Fibroblast of skin of right biceps (primary cell): ENCODE measurements at places on chromosomes 5 and 9.

DNA sequence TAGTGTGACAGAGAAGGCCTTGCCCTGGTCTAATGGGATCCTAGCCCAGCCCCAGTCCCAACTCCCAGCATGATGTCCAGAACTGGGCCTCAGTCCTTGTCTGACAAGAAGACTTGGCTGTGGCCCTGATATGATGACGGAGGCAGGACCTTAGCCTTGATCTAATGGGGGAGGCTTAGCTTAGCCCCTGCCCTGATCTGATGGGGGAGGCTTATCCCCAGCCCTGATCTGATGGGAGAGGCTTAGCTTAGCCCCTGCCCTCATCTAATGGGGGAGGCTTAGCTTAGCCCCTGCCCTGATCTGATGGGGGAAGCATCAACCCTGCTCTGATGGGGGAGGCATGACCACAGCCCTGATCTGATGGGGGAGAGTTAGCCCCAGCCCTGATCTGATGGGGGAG is 3.7 kb downstream of the PKN3 start:
- DNase-seq = no peak

DNA sequence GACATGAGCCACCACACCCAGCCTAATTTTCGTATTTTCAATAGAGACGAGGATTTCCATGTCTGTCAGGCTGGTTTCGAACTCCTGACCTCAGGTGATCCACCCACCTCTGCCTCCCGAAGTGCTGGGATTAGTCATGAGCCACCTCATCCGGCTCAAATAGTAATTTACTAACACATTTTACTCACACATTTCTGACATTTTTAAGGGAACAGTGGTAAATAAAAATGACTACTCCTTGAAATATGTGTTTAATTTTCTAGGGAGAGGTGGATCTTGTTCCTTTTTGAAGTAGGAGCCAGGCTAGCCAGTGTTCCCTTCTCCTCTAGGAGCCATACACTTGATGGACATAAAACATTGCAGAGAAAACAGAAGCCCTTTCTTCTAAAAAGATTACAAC is 55.2 kb upstream of the ERBIN start:
- DNase-seq = peak; percentile 88

GRCh38 chr9:37555786-37556185 is 20.4 kb downstream of the FBXO10 start:
- DNase-seq = peak; percentile 52

GRCh38 chr9:122216138-122216797 is 12.5 kb downstream of the LHX6 start:
- no peak for DNase-seq

DNA sequence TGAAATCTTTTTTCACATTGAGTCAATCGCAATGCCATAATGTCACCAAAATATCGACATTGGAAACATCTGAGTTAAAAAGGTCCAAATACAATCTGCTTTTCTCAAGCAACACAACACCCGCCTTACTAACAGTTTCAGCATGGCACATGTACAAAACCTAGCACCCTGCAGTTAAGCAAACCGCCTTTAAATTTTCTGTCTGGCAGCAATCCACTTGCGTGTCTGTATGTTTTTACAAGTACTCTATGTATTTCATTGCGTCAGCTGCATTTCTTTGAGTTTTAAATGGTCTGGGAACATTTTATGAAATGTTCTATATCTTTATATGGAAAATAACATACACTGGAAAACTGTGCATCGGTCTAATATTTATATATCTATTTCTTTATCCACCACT is 134.6 kb downstream of the DENND1A start:
- peak; percentile 43 for DNase-seq

GRCh38 chr5:87405472-87406155 is 7.1 kb downstream of the CCNH start:
- no peak for DNase-seq

- DNase-seq = no peak
These were observed 37.2 kb downstream of the MARVELD2 start for GRCh38 chr5:69451941-69452647.

DNA sequence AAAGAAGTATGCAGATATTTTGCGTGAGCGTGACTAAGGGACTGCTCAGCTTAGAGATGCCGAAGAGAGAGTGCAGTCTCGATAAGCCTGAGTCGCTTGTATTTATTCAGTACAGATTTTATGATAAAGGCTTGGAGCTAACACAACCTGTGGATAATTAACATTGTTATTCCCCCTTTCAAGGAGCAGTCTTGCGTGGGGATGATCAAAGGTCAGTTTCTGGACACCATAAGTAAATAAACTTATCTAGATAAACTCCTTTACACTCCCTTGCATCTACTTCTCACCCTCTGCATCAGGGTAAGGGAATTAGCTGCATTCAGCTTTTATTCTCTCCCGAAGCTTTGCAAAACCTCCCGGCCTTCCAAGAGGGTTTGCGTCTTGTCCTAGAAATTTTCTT is 357.8 kb upstream of the ST8SIA4 start:
- no peak for DNase-seq

DNA sequence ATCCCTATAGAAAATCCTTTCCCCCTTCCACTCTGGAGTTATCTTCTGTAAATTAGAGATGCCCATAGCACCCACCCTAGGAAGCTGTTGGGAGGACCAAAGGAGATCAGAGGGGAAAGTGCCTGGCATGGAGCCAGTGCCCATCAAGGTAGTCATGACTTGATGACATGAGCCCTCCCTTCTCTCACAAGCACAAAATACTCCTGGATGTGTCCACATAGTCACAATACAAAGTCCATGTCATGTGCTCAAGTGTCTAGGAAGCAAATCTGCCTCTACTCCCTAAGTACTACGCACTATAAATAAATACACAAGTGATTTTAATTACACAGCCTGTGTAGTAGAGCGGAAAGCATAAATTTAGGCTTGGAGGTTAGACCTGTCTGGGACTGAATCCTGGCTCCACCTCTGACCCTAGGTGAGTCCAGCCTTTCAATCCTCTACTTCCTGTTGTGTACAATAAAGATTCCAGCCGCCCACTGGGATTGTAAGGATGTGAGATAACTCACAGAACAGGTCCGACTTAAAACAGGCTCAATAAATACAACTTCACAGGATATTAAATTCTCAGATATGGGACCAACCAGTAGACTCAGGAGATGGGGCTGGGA is 30.6 kb downstream of the TTC39B start:
- DNase-seq = no peak

DNA sequence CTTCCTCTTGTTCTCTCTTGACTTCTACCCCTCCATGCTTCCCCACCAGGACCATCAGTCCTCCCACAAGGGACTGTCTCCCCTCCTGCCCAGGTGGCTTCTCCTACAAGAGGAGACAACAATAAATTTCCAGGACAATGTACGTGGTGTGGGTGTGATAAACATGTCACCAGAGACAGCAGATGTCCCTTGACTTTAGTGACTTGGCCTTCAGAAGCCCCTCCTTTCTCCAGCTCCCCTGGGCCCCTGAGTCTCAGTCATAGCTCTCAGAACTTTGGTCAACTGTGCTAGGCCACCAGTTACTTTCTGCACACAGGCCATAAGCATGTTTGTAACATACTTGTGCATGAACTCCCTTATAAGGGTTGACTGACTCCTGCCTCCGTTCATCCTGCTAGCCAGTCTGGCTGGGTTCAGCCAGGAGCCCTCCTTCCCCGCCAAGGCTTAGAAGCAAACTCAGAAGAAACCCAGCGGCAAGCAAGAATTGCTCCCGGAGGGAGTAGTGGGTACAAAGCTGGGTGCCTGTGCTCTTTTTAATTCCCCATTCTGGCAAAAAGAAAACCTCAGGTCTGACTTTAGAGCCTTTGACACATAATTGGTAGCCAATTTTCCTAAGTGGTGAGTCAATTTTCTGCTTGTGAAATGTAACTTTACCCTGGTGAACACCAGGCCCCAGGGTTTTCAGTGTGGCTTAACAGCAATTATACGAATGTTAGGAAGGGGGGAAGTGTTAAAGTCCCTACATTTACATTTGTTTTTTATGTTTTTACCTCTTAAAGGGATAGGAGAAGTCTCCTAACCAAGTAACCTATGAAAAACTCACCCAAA is 49.2 kb downstream of the EBF1 start:
- peak; percentile 87 for DNase-seq

DNA sequence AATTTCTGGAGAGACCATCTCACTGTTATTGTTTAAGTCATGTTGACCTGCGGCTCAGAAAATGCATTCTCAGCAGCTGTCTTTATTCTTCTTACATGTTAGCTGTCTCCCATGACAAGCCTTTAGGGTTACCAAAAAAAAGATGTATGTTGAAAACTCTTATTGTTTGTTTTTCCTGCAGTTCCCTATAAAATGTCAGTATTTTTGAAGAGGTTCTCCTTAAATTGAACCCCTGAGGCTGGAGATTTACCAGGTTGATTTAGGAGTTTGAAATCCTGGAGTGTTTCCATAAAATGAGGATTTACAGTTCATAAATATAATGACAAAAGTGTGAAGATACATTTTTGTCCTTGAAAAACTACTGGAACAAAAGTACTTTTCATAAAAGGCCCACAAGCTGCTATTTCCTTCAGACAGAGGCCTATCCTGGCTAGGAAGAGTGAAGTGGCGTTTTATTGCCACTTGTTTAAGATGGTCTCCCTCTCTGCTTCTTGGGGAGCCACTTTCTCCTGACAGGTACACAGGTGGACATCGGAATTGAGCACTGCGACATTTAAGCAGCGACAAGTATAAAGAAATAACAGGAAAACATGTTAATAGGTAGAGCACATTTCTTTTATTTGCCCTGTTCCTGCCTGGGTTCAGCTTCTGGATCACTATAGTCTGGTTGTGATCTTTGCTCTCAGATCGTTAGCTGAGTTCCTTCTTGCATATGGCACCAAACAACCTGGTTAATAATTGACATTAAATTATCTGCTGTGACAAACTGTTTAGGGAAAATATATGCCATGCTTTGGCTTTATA is 344.8 kb upstream of the RPS23 start:
- DNase-seq = no peak

DNA sequence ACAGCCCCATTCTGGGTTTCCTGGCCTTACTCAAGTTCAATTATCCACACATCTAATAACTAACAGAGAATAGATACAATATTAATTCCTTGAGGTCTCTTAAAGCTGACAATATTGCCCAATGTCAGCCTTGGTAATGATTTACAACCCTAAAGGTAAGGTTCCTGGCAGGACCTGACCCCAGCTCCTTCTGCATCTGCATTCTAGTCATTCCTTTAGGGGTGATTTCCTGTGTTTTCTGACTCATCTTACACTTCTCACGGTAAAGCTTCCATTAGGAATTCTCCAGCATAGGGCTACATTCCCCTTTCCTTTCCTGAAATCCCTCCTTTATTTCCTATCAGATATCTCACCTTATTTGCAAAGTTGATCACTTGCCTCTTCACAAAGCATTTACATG is 9.3 kb downstream of the HAVCR1 start:
- DNase-seq = peak; percentile 17

- DNase-seq = no peak
These were observed 426.8 kb upstream of the POU5F2 start for GRCh38 chr5:94168151-94168550.

GRCh38 chr5:59519338-59519737 is 374.2 kb downstream of the PDE4D start:
- no peak for DNase-seq

DNA sequence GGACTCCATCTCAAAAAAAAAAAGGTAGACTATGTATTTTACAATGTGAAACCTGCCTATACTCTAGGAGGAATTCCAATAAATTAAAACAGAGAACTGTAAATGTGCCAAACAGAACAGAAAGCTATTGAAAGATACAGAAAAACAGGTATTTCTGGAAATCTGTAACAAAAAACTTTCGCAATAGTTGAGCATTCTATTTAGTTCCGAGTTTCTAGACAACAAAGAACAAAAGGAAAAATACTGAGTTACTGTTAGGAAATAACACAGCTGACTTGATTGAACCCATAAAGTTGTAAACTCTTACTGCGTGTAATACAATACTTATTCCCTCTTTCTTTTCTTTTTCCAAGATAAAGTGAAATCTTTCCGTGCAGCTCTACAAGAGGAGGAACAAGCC is 18.6 kb downstream of the DIMT1 start:
- DNase-seq = no peak

- DNase-seq = no peak
These were observed 4.9 kb upstream of the CPLX2 start for GRCh38 chr5:175866377-175866907.

GRCh38 chr5:179281694-179282093 is 63.6 kb downstream of the ADAMTS2 start:
- DNase-seq = no peak

- DNase-seq = peak; percentile 63
These were observed 91.1 kb upstream of the CACNA1B start for GRCh38 chr9:137786511-137786920.

DNA sequence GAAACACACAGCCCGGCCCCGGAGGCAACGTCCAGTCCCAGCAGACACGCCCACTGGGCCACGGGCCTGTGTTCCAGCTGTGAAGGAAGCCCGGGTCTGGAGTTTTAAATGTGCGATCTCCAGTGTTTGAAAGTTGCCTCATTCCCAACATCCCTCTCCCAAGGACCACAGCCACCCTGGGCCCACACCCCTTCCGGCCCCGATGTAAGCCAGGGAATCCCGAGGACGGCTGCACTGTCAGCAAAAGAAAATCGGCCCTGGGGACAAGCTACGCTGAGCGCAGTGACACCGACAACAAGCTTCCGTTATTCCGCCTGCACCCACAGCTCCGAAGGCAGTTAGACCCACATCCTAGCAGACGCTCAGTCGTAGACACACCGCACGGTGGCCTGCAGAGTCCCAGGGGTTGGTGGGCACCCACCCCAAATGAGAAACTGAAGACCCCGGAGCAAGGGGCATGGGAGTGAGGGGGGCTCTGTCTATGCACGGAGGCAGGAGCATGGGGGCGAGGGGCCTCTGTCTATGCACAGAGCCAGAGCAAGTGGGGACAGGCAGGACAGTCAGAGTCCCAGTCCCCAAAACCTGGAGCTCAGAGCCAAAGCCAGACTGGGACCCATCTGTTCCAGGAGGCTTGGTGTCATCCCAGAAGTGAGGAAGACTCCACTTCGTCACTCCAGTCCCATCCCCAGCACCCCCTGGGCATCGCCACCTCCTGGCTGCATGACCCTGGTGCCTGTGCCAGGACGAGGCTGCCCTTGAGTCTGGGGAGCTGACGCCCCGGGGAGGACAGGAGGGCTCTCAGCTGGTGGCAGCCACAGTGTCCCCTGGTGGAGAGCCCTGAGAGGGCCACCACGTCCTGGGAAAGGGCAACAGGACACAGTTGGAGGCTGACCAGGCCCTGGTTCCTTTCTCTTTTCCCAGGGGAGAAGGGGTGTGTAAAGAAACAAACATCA is 23.4 kb downstream of the GLT6D1 start:
- DNase-seq = no peak

DNA sequence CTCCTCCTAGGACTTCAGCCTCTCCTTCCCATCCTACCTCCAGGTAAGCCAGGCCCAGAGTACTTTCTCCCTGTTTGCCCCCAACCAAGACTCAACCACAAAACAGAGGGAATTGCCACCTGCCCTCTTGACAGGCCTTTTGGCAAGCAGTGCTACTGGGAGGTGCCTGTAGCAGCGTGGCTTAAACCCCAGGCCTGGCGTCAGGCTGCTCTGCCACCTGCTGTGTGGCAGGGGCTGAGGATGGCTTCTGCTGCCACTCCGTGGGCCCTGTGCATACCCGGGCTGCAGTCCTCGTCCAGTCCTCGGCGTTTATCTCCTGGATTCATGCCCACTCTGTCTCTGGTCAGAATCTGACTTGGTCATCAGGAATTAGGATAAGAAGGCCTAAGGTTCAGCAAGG is 163.1 kb downstream of the PAX5 start:
- DNase-seq = no peak
